ENCODE measurements at places on chromosomes 6 and 20. TPM values are rescaled to one million over a fixed set of nuclear protein-coding genes. Genes with fewer than 3 reads are reported as not detected.

ADGRF1 gene
- 36.0 TPM for total RNA-seq

MOXD1 gene
- 3.7 TPM for total RNA-seq

TBCC gene
- total RNA-seq: 29.3 TPM

FOXA2 gene
- total RNA-seq: 17.5 TPM

SLC2A10 gene
- total RNA-seq: 15.8 TPM

OLIG3 gene
- 1.2 TPM for total RNA-seq

SYTL3 gene
- 2.2 TPM for total RNA-seq

LAMA5 gene
- 611 TPM for total RNA-seq

C6orf132 gene
- total RNA-seq: 22.9 TPM

OR2B6 gene
- not detected for total RNA-seq

HAO1 gene
- not detected for total RNA-seq

MUC21 gene
- 0.65 TPM for total RNA-seq

PPP1R14C gene
- total RNA-seq: 19.2 TPM

PROCR gene
- 5.8 TPM for total RNA-seq

NKX2-2 gene
- total RNA-seq: 15.4 TPM

UNC93A gene
- 11.2 TPM for total RNA-seq

POLH gene
- total RNA-seq: 33.2 TPM

CD83 gene
- total RNA-seq: 1.7 TPM

MEP1A gene
- total RNA-seq: 3.6 TPM

KHDRBS2 gene
- total RNA-seq: 3.9 TPM

BMP5 gene
- 5.6 TPM for total RNA-seq

PSMB9 gene
- total RNA-seq: 5.7 TPM

PSMB8 gene
- total RNA-seq: 36.8 TPM

DYNLT2 gene
- 2.1 TPM for total RNA-seq

DNAH8 gene
- total RNA-seq: 0.05 TPM

All from type B pancreatic cell (in vitro differentiated cells).